ENCODE measurements at places on chromosomes 2 and 18.

GRCh38 chr2:177682836-177683660, 290.5 kb downstream of the AGPS start:
- DNase-seq: no peak

GRCh38 chr2:66846887-66847286, 412.0 kb downstream of the MEIS1 start:
- no peak for DNase-seq

DNA sequence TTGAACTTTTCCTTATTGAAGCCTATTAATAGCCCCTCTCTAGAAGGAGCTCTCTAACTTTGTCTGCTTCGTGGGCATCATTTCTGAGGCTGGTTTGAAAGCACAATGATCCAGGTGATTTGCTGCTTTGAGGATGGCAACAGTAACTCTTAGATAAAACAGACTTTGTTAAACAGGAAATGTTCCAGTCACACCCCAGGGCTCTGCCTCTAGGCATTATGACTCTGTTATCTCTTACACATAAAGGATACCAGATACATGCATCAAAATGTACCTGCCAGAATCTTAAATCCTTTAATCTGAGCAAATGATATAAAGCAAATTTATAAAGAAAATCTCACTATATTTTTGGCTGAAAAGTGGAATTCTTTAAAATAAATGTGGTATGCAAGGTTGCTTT, 52.3 kb downstream of the GAD1 start:
- no peak for DNase-seq

DNA sequence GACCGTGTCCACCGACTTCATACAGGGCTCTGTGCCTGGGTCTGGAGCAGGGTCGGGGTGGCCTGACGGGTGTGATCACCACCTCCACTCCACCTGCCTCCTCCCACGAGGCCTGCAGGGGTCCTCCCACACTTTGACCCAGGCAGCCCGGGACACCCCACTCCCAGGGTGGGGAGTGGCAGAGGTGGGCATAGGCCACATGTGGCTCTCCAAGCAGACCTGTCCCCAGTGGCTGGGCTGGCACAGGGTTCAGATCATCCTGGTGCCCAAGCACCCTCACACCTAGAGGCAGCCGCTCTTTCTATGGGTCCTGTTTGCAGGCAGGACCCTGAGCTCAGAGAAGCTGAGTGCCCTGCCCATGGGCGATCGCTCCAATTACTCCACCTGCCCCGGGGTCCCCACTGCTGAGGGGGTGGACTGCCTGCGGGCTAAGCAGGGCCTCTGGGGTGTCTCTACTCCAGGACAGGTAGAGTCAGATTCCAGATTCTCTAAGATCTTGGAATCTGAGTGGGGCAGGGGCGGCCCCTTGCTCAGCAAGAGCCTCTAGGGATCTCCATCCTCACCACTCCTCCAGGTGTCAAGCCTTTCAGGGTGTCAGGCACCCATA, 1.4 kb downstream of the NEURL3 start:
- no peak for DNase-seq

DNA sequence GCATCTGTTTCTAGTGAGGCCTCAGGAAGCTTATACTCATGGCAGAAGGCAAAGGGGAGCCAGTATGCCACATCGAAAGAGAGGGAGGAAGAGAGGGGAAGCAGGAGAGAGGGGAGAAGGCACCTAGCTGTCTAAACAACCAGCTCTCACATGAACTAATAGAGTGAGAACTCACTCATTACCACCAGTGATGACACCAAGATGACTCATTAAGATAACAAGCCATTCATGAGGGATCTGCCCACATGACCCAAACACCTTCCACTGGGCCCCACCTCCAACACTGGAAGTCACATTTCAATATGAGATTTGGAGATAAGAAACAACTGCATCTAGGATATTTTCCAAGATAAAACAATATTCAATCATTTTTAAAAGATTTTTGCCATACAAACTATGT, 753.9 kb upstream of the ZEB2 start:
- no peak for DNase-seq

DNA sequence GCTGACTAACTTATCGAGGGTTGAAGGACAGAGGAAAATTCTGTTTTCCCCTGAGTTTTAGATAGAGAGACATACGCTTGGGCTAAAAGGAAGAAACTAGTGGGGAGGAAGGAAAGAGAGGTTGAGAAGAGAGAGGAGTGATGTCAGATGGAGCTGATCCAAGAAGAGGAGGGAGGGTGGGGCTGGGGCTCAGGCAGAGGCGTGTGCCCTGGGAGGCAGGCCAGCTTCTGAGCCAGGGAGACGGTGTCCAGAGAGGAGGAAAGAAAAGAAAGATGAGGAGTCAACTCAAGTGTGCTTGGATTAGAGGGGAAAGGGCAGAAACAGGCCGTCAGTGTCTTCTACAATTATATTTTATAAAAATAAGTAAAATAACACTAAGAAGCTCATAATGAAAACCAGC, 56.2 kb downstream of the EMILIN2 start:
- no peak for DNase-seq
